ENCODE measurements at places on chromosomes 4 and X. TPM values are rescaled to one million over a fixed set of nuclear protein-coding genes. Genes with fewer than 3 reads are reported as not detected.

Gene PF4V1
- not detected for total RNA-seq

Gene FAM47A
- not detected for total RNA-seq

Gene UBL4A
- total RNA-seq, result 50.6 TPM

Gene GPR34
- total RNA-seq, result not detected

Gene TMPRSS11A
- 1.4 TPM for total RNA-seq

Gene CD38
- 0.07 TPM for total RNA-seq

Gene XAGE2
- not detected for total RNA-seq

Gene GATA1
- total RNA-seq, result not detected

Gene POU3F4
- total RNA-seq, result not detected

Gene UTP14A
- total RNA-seq, result 15.6 TPM

Gene CXCL1
- total RNA-seq, result 97.3 TPM

Gene MAGEE1
- 2.5 TPM for total RNA-seq

Gene TGIF2LX
- not detected for total RNA-seq

Gene GRK4
- total RNA-seq, result 2.5 TPM

Gene TMPRSS11B
- total RNA-seq, result 0.05 TPM

Gene PAGE2
- not detected for total RNA-seq

Gene AMOT
- total RNA-seq, result 0.07 TPM

Gene CLDN34
- not detected for total RNA-seq
